Progenitor cell of endocrine pancreas (in vitro differentiated cells): ENCODE measurements at places on chromosomes 12 and 14. TPM values are rescaled to one million over a fixed set of nuclear protein-coding genes. Genes with fewer than 3 reads are reported as not detected.

KRT6B gene
- total RNA-seq, result not detected in 2 replicates

ASCL1 gene
- total RNA-seq, result 8.3 and 8.4 TPM in 2 replicates

HAL gene
- total RNA-seq, result 0.46 and 0.49 TPM in 2 replicates

KRT6A gene
- total RNA-seq, result not detected in 2 replicates

DDN gene
- total RNA-seq, result 0.40 and 0.57 TPM in 2 replicates

MIP gene
- total RNA-seq, result not detected in 2 replicates

SMOC1 gene
- 10.1 and 10.9 TPM in 2 replicates for total RNA-seq

PKP2 gene
- 102 and 103 TPM in 2 replicates for total RNA-seq

GALNT9 gene
- 0.24 and 0.36 TPM in 2 replicates for total RNA-seq

CLEC4C gene
- not detected in 2 replicates for total RNA-seq

LRTM2 gene
- 0.48 and 0.53 TPM in 2 replicates for total RNA-seq

IKZF4 gene
- 20.6 and 21.0 TPM in 2 replicates for total RNA-seq

EID3 gene
- 2.8 and 2.9 TPM in 2 replicates for total RNA-seq

PRICKLE1 gene
- 43.2 and 53.5 TPM in 2 replicates for total RNA-seq

TPPP2 gene
- total RNA-seq, result 0.84 TPM in 1 of 2 replicates, not detected in the other

KCNC2 gene
- total RNA-seq, result not detected in 2 replicates

LYZ gene
- 8.8 and 11.1 TPM in 2 replicates for total RNA-seq

RAN gene
- 803 and 832 TPM in 2 replicates for total RNA-seq

MGP gene
- not detected in 2 replicates for total RNA-seq

GPR132 gene
- total RNA-seq, result 0.57 and 0.69 TPM in 2 replicates
